ENCODE measurements at places on chromosomes 4 and X.

- DNase-seq = no peak
Measured at GRCh38 chrX:110383414-110383813, 24.8 kb downstream of the RTL9 start.

- no peak for DNase-seq
Measured at GRCh38 chr4:160880180-160880579, 1283.6 kb downstream of the FSTL5 start.

GRCh38 chrX:48461830-48462229 lies 8.2 kb downstream of the SLC38A5 start:
- no peak for DNase-seq

- DNase-seq = no peak
Measured at GRCh38 chr4:100982345-100982744, 365.0 kb downstream of the PPP3CA start.

GRCh38 chr4:150457802-150458201 lies 124.1 kb upstream of the MAB21L2 start:
- DNase-seq = no peak

GRCh38 chrX:79592259-79592658 lies 225.1 kb upstream of the ITM2A start:
- no peak for DNase-seq

DNA sequence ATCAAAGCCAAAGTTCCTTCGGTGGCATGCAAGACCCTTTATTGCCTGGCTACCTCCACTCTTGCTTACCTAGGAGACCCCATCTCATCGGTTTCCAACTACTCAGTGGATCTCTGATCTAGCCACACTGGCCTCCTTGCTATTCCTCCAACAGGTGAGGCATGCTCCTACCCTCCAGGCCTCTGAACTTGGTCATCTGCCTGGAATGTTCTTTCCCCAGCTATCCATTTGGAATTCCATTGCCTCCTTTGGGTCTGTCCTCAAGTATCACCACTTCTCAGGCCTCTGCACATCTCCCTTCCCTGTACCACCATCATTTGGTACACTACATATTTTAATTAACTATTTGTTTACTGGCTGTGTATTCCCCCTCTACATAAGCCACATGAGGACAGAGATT lies 11.2 kb downstream of the LGI2 start:
- no peak for DNase-seq

- peak; percentile 31 for DNase-seq
Measured at GRCh38 chrX:131262738-131263679, 26.1 kb downstream of the IGSF1 start.

- DNase-seq = peak; percentile 64
Measured at GRCh38 chr4:87073199-87074120, 138.6 kb downstream of the AFF1 start.

DNA sequence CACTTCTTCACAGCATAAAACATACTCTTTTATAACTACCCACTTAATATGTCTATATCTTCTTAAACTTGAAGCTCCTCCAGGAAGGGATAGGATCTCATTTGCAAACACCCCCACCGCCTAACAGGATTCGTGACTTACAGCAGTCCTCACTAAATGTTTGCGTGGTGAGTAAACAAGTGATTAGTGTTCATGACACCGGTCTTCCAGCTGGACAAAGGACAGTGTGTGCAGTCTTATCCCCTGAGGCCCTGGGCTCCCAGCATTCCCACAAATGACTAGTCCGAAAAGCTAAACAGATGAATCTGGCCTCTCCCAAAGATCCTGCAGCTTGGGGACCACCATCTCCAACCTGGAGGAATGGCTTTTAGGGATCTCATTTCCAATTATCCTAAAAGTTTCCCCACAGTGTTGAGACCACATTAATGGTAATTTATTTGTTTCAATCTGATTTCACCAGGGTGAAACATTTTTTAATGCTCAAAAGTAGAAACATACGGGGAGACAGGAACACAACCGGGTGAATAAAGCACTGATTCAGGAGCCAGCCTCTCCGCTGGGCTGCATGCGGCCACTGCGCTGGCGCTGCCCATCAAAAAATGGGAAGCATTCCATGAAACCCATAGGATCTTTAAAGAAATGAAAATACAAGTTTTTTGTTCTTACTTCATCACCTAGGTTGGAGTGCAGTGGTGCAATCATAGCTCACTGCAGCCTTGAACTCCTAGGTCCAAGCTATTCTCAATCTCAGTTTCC lies 69.2 kb downstream of the HADH start:
- DNase-seq = no peak

DNA sequence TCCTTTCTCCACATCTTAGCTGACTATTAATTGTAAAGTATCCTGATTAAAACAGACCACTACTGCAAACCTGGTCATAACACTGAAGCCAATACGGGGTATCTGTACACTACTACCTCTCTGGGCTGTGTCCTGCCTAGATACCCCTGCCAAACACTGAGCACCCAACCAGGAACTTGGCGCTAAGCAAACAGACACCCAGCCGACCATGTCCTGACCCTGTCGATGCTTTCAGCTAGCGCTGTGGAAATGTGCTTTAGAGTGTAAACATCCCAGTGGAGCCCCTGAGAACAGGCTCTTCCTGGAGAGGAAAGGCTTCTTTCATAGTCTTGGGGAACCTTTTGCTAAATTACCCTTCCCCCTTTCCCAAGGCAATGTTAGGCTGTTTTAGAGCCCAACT lies 52.9 kb downstream of the CCNG2 start:
- no peak for DNase-seq

DNA sequence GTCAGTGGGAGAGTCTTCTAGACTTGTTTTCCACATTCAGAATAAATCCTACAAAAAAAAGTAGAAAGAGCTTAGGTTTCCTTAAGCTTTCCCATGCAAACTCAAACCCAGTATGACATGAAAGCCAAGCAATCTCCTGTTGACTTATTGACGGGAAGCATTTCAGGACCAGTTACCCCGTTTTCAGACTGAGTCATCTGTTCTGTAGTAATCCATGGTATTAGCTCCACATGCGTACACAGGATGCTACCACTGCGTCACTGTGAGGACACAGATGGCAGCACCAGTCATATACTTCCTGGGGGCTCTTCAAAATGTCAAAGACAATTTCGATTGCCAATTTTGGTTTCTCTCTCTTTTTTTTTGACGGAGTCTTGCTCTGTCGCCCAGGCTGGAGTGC lies 224.9 kb upstream of the MAD2L1 start:
- no peak for DNase-seq

GRCh38 chrX:153687121-153688039 lies at the start of gene SLC6A8:
SLC6A8 (plus strand) TSS chrX:153687926; CDS start chrX:153688575, 649 bp downstream.
- DNase-seq = peak; percentile 57

DNA sequence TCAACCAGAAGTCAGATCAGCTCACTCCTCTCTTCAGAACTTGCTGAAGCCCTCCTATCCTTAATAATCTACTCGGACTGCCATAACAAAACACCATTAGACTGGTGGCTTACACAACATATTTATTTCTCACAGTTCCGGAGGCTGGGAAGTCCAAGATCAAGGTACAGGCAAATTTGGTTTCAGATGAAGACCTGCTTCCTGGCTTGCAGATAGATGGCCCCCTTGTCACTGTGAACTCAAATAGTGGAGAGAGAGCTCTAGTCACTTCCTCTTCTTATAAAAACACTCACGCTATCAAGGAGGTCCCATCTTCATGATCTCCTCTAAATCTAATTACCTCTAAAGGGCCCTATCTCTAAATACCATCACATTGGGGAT lies 125.1 kb downstream of the CAMK2D start:
- peak; percentile 73 for DNase-seq

- DNase-seq = no peak
Measured at GRCh38 chr4:145736241-145736831, 56.4 kb downstream of the C4orf51 start.

DNA sequence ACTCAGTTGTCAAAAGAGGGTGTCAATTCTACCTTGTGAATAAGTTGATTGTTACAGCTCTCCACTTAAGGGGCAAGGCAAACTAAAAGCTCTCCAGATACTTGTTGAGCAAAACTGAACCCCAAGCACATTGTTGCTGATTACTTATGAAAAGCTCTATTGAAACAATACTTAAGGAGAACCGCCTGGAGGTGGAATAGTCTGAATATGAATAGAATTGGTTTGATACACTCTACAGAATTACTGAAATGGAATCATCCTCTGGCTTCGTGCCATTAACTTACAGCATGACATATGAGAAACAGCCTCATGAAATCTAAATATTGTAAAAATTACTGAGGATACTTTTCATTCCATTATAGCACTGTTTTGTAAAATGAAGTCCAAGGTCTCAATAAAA lies 127.0 kb upstream of the SH3RF1 start:
- no peak for DNase-seq

GRCh38 chrX:49102190-49102589 lies 21.3 kb downstream of the GPKOW start:
- DNase-seq = no peak

- no peak for DNase-seq
Measured at GRCh38 chrX:38726612-38727011, 74.6 kb upstream of the MID1IP1 start.

DNA sequence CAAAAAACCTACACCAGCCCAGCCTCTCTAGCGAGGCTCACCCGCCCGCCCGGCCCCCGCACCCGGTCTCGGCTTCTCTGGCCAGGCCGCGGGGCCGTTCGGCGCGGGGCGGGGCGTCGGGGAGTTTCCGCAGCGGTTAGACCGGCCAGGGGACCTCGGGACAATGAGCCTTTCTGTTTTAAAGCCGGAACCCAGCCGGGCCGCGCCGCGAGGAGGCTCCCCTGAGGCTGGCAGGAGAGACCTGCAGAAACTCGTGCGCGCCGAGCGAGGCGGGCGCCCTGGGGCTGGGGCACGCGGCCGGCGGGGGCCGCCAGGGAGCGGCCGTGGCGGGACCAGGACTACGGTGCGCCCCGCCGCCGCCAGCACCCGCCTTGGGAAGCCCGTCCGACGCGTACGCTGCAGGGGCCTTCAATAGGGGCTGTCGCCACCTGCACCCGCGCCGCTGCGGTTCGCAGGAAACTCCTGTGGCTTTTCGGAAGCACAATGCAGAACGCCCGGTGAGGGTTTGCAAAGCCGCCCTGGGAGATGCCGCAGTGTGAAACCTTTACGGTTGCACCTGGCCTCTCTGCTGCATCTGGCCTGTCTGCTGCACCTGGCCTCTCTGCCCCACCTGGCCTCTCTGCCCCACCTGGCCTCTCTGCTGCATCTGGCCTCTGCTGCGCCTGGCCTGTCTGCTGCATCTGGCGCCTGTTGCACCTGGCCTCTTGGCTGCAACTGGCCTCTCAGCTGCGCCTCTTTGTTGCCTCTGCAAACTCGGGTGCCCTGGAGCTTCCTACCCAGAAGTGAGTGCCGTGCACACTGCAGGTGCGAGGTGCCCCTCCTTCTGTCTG lies 63.9 kb downstream of the TRAPPC11 start:
- peak; percentile 70 for DNase-seq

- DNase-seq = no peak
Measured at GRCh38 chrX:75596178-75596577, 73.3 kb upstream of the ZDHHC15 start.

GRCh38 chr4:48100256-48100655 lies 33.8 kb downstream of the TXK start:
- no peak for DNase-seq

GRCh38 chr4:38804654-38805295 lies at the start of gene TLR1:
TLR1 (minus strand) TSS chr4:38804791; CDS start chr4:38798831, 5,960 bp downstream.
- DNase-seq = peak; percentile 89

- peak; percentile 64 for DNase-seq
Measured at GRCh38 chrX:102345916-102346315, 93.9 kb downstream of the NXF2B start.

DNA sequence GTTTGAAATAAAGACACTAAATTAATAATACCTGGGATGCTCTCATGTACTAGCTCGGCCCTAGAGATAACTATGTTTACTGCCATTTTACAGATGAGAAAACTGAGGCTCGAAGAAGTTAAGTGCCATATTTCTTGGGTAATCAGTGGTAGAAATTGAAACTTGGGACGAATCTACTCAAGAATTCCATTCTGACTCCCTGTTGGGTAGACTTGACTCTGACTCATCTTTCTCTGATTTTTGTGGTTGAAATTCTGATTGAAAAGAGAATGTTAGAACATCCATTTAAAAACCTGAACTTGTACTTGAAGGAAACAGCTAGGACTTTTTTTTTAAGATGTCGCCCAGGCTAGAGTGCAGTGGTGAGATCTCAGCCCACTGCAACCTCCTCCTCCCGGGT lies 50.1 kb upstream of the NSUN7 start:
- DNase-seq = no peak

- DNase-seq = peak; percentile 46
Measured at GRCh38 chr4:145843639-145844038, 95.0 kb downstream of the ZNF827 start.

- peak; percentile 0 for DNase-seq
Measured at GRCh38 chrX:113260474-113260873, 419.8 kb upstream of the AMOT start.

- no peak for DNase-seq
Measured at GRCh38 chr4:73518340-73518739, 36.8 kb downstream of the AFM start.

DNA sequence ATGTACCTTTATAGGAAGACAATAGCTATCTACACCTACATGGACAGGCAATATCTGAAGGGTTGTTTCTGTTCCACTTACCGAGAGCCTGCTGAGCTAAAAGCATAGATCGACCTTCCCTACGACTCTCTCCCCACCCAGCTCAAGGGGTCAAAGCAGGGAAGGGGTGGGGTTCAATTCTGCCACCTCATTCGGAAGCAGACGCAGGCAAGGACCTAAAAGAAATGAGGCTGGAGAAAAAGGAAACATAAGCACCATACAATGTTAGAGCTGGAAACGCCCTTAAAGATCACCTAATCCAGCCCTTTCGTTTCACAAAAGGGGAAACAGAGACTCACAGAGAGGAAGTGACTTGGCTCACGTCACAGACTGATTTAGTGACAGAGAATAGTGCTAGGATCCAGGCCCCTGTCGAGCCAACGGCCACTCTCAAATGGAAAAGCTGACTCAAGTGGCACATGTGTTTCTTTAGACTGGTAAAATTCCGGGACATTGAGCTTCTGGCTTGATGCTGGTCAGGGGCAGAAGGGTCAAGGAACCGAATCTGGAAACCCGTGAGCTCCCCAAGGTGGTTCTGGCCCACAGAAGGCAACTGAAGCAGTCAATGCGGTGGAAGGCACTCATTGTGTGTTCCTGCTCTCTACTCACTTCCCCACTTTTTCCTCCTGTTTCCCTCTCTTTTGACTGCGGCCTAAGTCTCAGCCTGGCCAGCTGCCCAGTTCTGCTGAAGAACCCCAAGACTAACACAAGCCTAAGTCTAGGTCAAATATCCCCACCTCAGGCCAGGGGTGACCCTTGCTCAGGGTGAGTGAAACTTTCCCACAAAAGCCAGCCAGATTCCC lies 7.5 kb downstream of the SEPTIN6 start:
- DNase-seq = peak; percentile 77

- no peak for DNase-seq
Measured at GRCh38 chr4:48403358-48403757, 62.0 kb downstream of the SLAIN2 start.

DNA sequence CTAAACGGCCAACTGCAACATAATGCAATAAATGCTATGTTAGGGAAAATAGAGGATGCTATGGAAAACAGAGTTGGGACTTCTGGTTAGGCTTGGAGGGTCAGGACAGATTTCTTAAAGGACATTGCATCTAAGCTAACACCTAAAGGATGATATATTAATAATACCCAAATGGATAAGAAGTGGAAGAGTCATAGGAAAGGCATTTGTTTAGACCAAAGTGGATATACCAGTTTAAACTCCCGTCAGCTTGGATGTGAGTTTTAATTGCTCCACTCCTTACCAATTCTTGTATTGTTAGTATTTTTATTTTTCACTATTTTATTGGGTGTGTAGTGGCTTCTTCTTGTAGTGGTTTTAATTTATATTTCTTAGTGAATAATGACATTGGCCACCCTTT lies 93.9 kb downstream of the PTPN13 start:
- DNase-seq = no peak
